ENCODE measurements at places on chromosomes 5 and 9. TPM values are rescaled to one million over a fixed set of nuclear protein-coding genes. Genes with fewer than 3 reads are reported as not detected.

Gene GPR150
- 1.0 TPM for total RNA-seq

DNA sequence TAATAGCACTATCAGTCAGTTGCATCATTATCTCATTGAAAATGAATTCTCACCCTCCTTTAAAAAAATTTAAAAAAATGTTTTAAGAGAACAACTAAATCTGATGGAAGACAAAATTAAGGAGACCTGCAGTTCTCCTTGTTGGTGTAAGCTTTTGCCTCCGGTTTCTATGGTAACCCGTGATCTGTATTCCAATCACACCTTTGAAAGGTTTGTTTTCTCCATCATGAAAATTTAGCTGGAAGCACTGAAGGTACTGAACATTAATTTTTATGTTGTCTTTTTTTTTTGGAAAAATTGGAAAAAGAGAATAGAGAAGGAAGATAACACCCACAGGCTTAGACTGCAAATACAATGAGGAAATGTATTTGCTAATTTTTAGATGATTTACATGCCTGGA, 2.5 kb upstream of the BASP1 start:
- no peak for DNase-seq

DNA sequence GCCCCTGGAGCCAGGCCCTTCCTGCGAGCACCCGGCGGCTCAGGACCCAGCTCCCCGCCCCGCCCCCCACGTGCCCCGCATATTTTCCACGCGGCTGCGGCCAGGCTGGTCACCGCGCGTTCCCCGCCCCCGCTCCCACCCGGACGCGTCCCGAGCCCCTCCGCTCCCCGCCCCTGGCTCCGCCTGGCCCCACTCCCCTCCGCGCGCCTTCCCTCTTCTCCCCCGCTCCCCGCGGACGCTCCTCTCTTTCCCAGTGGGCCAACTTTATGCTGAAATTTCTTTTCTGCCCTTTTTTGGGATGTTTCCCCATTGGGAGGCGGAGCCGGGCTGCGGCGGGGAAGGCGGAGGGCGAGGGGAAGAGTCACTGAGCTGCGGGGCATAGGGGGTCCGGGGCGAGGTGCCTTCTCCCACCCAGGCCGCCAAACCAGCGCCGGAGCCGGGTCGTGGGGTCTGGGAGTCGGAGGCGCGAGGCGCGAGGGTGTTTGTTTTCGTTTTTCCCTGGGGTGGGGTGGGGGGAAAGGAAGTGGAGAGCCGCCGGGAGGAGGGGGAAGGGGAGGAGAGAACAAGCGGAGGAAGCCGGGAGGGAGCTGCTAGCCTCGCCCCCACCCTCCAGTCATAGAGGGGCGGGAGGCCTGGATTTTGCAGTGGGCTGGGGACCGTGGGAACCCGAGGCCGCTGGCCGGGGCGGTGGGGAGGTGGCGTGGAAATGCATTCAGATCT, 1.0 kb upstream of the TPM2 start:
- DNase-seq, result peak; percentile 49

Gene ADAMTS16
- not detected for total RNA-seq

DNA sequence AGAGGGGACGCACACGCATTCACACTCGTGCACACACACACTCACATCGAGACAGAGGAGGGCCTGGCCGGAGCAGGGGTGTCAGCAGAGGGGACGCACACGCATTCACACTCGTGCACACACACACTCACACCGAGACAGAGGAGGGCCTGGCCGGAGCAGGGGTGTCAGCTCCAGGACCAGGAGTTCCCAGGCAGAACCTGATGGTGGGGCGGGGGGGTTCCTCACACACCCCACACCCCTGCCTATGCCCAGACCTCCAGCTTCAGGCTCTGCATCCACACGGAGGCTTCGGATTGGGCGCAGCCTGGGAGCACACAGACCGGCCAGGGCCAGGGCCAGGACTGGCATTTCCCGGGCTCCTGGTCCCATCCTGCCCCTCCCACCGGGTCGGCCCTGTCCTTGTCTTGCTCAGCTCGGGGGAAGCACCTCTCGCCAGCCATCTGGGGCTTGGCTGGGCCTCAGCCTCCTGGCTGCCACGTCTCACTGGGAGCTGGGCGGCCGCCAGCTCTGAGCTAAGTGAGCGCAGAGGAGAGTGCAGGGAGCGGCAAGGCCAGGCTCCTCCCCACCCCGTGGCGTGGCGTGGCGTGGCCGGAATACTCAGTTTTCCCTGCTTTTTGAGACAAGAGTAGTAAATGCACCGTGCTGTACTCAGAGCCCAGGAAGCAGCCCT, 31.3 kb downstream of the ADAMTS2 start:
- DNase-seq, result no peak

GRCh38 chr5:77218263-77218662, 7.8 kb downstream of the PDE8B start:
- no peak for DNase-seq

DNA sequence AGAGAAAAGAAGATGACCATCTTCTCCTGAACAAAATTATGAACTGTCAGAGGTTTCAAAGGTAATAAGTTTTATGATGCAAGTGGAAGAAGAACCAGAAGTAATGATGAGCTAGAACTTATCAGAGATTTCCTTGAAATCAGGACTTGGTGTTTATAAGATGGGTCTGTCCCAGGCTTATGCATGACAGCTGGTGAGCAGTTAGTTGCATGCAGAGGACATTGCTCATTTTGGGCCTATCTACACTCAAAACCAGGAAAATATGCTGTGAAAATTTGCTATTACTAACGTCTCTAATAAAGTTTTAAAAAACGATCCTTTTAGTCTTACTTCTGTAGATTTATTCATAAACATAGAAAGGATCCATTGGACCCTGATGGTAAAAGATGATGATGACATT, 6.6 kb upstream of the STC2 start:
- no peak for DNase-seq

DNA sequence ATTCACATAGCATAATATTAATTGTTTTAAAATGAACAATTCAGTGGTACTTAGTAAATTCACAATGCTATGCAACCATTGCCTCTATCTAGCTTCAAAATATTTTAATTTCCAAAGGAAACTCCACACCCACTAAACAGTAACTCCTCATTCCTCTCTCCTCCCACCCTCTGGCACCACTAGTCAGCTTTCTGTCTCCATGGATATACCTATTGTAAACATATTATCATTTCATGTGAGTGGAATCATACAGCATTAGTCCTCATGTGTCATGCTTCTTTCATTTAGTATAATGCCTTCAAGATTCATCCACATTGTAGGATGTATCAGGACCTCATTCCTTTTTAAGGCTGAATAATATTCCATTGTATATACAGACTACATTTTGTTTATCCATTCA, 48.6 kb downstream of the PHF2 start:
- no peak for DNase-seq

- DNase-seq, result no peak
Measured at GRCh38 chr5:78899922-78900362, 85.2 kb downstream of the ARSB start.

Gene EXOSC3
- total RNA-seq, result 72.1 TPM

Gene SLC34A3
- total RNA-seq, result not detected

Gene IRX2
- total RNA-seq, result not detected

- no peak for DNase-seq
Measured at GRCh38 chr9:38177680-38178079, 108.7 kb upstream of the SHB start.

- no peak for DNase-seq
Measured at GRCh38 chr9:112065806-112066606, 109.1 kb downstream of the SUSD1 start.

- DNase-seq, result no peak
Measured at GRCh38 chr5:151051931-151052608, 28.8 kb downstream of the TNIP1 start.

GRCh38 chr5:121630402-121630801, 221.3 kb upstream of the FTMT start:
- DNase-seq, result no peak

- no peak for DNase-seq
Measured at GRCh38 chr5:98301547-98301946, 471.9 kb upstream of the RGMB start.

Gene CDK5RAP2
- 113 TPM for total RNA-seq

Gene PCDHGA11
- 0.08 TPM for total RNA-seq

Gene FBN2
- total RNA-seq, result 0.11 TPM

Gene ITK
- total RNA-seq, result 324 TPM

DNA sequence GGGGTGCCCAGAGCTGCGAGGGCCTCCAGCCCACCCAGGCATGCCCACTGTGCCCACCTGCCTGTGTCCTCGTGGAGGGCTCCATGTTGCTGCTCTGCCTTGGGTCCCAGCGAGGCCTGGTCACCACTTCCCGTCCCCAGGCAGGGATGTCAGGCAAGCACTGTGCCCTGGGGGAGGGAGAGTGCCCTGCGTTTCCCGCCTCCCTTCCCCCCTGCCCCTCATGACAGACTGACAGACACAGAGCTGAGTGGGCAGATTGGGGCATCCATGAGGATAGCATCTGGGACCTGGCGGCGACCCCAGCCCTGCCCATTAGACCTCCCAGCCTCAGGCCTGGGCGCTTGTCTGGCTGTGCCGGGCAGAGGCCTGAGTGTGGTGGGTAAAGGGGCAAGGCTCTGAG, 56.9 kb downstream of the KCNT1 start:
- DNase-seq, result no peak

DNA sequence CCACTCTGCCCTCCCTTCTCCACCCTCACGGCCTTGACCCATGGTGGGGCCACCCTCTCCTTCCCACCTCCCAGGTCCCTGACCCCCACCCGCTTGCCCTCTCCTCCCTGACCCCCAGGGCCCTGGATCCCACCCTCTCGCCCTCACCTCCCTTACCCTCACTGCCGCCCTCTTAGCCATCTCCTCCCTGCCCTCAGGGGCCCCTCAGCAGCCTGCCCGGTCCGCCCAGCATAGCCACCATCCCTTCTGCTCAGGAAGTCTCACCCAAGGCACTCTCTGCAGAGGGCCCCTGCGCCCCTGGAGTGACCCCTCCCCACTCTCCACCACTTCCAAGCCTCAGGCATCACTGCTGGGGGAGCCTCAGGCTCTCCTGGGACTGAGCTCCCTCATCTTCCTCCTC, 66.3 kb downstream of the MRPL36 start:
- no peak for DNase-seq

GRCh38 chr5:119878712-119879111, 249.4 kb downstream of the FAM170A start:
- no peak for DNase-seq

- no peak for DNase-seq
Measured at GRCh38 chr5:63726496-63726895, 235.7 kb downstream of the HTR1A start.

DNA sequence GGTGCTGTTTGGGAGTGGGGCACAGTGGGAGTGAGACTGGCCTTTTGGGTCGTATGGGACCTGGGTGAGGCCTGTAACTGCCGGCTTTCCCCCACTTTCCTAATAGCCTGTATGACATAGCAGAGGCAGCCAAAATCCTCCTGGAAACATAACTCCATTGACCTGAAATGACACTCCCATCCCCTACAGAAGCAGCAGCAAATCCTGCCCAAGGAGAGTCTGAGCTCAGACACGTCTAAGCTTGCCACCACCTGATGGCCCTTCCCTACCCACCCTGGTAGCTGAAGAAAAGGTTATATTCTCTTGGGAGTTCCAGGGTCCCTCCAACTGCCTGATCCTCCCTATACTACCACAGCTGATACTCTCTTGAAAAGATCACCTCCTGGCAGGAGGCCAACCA, 179.8 kb upstream of the ARRDC3 start:
- no peak for DNase-seq

Gene ECSCR
- not detected for total RNA-seq

DNA sequence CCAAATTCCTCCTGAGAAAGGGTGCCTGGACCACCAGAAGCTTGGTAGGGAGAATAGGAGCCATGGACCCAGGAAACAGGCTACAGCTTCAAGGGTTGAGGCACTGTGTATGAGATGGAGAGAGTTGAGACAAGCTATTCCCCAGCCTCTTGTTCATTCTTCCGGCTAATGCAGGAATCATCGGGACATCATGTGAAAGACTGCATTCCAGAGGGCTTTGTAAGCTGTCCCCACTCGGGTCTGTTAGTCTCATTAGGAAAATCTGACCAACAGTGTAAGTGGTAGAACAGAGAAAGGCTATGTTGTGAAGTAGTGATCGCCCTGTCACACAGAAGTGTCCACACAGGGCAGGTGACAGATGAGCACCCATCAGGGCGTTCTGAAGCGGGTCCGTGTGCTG, 81.4 kb downstream of the GABBR2 start:
- no peak for DNase-seq
